Esophagus squamous epithelium (tissue), 5 donors: ENCODE measurements at places on chromosomes 7 and 10.

DNA sequence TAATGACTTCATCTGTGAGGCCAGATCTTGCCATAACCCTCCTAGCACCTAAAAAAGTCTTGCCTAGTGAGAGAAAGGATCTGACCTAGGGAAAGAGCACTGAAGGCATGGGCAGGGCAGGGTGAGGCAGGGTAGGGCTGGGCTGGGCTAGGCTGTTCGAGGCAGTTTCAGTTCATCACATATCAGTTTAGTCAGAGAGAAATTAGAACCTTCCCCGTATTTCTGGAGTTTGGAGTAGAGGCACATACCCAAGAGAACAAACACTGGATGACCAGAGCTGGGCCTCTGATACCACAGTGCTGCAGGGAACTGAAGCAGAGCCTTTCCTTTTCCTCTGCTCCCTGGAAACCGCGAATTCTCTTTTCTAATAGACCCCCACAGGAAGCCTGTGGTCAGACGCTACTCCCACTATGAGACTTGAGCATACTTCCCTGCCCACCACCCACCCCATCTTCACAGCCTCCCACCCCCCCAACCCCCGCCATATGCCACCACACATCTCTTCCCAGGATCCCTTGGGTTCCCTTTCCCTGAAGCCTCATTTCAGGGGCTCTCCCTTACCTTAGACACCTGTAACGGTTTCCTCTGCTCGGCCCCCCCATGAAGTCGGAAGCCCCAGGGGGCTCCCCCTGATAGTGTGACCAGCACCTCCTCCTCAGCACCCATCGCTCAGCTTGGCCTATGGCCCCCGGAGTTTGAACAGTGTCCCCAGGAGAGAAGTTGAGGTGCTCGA lies 406 bp downstream of the SYNPO2L start:
- DNase-seq: no peak

- no peak for DNase-seq
Observed at GRCh38 chr7:117564080-117564479, 84.3 kb downstream of the CFTR start.

DNA sequence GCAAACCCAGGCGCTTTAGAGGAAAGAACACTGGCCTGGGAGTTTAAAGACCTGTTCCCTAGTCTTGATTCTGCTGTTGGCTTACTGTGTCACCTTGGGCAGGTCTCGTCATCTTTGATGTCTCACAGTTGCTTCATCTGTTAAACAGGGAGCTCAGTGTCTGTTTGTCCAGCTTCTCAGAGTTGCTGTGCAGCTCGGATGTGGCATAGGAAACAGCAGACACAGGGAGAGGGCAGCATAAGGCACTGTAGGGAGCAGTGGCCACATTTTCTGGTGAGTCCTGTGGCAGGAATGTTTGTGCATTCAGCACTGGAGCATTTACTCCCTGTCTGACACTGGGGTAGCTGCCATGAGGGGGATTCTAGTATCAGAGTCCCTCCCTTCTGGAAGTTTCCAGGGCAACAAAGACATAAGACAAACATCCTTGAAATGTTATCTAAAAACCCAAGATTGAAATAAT lies 2.0 kb downstream of the REPIN1 start:
- DNase-seq: no peak

DNA sequence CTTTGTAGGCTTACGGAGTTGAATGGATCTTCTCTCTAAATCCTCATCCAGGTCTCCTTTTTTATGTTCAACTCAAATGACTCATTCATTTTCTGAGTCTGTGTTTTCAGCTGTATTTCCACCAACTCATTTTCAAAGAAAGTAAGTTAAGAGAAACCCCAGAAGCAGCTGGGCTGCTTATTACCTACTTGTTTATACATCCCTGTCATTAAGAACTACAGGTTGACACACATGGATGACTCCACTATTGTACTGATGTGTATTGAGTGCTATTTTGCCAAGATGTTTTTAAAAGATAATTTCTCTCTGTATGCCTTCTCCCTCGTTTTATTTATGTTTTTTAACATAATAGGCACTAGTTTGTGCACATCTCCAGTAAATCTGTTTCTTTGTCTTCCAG lies 41.9 kb downstream of the DGKI start:
- no peak for DNase-seq

- no peak for DNase-seq
Observed at GRCh38 chr7:106418526-106418925, 133.7 kb upstream of the NAMPT start.

DNA sequence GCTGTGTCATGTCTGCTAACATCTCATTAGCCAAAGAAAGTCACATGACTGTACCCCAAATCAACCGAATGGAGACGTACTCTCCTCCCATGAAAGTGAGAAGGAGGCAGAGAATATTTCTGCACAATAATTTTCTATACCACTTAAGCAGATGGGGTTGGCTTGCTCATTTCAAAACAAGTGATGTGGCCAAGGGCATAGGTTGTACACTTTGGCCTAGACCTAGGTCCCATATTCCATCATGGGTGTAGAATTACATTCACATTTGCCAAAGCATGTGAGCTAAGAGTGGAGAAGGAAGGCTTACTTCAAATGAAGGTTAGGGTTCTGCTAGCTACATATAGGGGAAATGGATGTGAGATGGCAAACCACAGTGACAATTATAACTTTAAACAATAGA lies 83.0 kb downstream of the ZNF365 start:
- no peak for DNase-seq

DNA sequence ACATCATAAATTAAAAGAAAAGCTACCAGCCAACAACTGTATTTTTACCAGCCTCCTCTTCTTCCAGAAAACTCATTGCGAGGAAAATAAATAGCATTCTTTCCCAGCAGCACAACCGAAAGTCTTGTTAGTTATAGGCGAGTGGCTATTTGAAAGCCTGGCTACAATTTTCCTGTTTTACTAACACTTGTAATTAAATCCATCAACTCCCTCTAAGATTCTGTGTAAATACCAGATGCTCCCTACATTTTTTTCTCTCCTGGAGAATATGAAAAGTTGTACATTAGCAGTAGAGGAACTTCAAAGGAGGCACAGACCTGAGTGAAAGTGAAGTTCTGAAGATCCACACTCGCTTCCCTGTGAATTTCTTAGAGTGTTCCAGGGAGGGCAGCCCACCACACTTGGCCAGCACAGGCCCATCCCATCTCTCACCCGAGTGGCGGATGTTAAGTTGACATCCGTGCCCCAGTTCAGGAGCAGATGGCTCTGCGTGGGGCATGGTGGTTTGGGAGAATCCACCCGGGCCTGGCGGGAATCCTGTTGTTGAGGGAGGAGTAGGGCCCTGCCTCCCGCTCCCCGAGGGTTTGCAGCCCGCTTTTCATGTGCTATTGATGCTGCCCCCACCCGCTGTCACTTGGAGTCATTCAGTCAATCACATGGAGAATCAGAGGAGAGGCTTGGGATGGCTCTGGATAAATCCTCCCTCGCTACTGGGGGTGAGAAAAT lies 451.0 kb upstream of the GALNT17 start:
- DNase-seq: no peak
